ENCODE measurements at places on chromosomes 1 and 21.

DNA sequence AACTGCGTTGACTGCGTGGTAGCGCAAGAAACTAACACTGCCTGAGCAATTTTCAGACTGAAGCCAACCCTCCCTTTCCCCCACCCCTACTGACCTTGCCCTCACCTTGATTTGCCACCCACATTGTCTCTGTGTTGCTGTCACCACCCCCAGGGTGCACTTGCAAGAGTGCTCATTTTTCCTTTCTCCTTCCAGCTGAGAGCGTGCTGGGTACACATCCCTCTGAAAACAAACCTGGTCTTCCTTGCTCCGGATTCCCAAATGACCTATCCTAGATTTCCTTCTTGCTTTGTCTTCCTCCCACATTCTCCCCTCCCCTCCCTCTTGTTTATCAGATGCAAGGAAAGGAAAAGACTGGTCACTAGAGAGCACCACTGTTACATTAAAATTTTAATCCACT, 24.2 kb downstream of the MPZ start:
- DNase-seq, result no peak

DNA sequence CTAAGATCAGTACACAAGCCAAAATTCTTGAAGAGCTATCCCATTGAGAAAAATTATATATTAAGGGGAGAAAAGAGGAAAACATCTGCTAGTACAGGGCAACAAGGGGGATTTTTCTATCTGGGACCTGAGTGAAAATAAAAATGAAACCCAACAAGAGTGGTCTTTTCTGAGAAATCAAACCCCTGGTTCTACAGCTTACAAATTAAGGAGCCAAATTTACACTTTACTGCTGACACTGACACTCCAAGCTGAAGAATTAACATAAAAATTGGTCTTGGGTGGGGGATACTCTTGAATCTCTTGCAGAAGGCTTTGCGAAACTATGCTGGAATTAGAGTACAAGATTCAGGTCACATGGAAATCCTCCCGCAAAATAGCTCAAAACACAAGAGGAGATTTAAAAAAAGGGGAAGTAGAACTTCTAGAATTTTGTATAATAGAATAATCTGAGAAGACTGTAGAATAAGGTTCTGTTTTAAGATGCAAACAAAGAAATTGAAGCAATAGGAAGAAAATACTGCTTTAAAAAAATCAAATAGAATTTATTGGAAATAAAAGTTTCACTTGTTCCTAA, 32.1 kb upstream of the HSPA13 start:
- DNase-seq, result no peak

GRCh38 chr1:174535207-174535606, 87.4 kb downstream of the GPR52 start:
- no peak for DNase-seq

GRCh38 chr1:56547977-56548376, 31.4 kb downstream of the PLPP3 start:
- DNase-seq, result no peak

DNA sequence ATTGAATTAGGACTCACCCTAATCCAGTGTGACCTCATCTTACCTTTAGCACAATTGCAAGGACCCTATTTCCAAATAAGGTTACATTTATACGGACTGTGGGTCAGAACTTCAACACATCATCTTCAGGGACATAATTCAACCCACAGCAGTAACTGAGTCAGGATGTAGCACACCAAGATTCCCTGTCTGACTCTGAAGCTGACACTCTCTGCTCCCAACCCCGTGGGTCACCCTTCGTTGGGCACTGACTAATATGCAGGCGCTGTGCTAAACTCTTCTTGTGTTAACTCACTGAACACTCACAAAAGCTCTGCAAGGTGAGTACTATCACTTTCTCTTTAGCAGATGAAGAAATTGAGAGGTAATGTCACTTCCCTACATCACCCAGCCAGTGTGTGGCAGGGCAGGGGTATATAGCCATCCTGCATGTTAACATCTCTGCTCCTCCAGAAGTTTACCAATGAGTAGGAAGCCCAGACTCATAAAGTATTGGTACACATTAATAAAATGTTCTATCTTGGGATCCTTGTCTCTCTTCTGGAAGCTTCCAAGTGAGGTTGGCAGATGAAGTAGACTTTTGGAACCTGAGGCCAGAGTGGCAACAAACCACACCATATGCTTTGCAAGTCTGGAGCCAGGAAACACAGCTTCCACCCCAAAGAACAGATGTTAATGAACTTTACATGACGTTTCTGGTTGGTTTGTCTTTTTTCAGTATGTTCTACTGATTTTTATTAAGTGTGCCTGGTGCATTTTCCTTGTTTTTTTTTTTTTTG, 139.2 kb upstream of the KLHDC7A start:
- DNase-seq, result no peak

DNA sequence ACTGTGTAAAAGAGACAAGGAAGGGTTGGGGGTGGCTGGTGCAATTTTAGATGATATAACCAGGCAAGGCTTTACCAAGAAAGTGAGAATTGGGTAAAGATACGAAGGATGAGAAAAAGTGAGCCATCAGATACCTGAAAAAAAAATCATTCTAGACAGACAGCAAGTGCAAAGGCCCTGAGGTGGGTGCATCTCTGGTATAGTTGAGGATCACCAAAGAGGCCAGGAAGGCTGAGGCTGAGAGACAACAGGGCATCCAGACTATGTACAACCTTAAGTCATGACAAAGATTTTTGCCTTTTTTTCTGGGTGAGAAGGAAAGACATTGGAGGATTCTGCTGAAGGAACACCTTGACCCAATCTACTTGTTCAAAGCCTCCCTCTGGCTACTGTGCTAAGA, 29.9 kb downstream of the RXRG start:
- no peak for DNase-seq

- DNase-seq, result no peak
These were observed 12.7 kb downstream of the UTP11 start for GRCh38 chr1:38025233-38025632.

GRCh38 chr1:45430490-45430889, 60.5 kb downstream of the TESK2 start:
- DNase-seq, result no peak

DNA sequence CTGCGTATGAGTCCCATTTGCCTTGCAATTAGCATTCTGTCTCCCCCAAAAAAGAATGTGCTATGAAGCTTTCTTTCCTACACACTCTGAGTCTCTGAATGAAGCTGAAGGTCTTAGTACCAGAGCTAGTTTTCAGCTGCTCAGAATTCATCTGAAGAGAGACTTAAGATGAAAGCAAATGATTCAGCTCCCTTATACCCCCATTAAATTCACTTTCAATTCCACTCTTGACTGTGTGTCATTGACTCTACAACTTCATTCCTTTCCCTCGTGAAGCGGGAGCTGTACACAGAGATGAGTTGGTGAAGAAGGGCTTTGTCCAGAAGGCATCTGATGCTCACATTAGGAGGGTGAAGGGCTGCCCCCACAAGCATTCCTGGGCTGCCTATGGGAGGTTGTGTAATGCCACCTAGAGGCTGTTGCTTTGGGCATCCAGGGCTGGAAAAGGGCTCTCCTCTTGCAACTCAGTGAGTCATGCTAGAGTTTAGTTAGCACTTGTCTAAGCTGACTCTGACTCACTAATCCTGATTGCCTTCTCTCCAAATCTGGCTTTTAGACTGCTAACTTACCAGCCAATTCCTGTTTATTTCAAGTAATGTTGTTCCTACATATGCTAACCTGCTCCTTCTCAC, 1.8 kb downstream of the SPRR1B start:
- no peak for DNase-seq

- no peak for DNase-seq
These were observed 6.0 kb downstream of the CYB561D1 start for GRCh38 chr1:109499661-109500536.

DNA sequence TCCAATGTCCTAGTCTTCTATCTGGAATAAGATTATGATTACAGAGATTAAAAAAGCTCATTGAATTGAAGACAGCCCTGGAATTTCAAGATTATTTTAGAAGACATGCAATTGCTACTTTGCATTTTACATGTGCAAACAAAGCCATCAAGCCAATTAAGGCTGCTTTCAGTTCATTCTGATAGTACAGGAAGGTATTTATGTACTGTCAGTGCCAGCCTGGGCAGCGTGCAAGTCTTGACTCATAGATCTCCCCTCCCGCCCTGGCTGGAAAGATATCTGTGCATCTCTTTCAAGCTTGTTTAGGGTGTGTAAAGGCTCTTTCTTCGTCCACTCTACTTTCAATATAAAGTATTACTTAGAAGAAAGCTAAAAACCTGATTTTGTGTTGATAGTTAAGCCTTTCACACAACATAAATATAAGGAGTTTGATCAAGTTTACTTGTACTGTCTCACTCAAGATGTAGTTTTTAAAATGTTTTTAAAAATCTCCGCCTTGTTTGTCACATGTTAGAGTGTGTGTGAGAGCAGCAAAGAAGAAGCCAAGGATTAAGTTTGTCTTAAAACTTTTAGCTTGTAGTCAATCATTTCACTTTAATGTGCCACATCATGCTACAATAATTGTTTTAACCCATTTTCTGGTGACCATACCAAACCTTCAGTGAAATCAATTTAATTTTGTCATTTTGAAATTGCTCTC, 13.6 kb upstream of the LYPLAL1 start:
- DNase-seq, result no peak

DNA sequence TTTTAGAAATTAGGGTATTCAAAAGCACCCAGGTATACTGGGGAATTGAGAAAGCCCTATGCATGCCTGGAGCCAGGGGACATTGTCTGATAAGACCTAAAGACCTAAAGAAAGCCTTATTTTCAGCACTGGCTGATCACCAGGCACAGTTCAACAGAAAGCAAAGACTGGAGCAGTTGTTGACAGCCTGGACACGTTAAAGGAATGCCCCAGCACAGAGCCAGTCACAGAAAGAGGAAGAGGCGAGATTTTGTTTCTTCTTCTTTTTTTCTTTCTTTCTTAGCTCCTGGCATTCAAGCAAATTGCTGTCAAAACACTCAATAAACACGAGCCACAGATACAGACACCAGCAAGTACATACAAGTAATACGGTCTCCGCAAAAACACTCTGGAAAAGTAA, 40.4 kb downstream of the RNF187 start:
- no peak for DNase-seq

DNA sequence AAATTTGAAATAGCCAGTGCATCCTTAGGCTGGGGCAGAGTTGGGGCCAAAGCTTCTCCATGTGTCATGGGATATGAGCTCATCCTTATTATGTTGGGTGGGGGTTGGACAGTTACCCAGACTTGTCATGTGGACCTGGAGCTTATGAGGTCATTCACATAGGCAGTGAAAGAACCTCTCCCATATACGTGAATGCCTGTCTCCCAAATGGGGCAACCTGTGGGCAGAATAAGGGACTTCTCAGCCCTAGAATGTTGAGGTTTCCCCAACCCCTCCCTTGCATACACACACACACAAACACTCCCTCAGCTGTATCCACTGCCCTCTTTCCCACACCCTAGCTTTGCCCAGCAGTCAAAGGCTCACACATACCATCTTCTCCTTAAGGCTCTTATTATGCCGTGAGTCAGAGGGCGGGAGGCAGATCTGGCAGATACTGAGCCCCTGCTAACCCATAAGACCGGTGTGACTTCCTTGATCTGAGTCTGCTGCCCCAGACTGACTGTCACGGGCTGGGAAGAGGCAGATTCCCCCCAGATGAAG, 2.3 kb upstream of the IVL start:
- no peak for DNase-seq

DNA sequence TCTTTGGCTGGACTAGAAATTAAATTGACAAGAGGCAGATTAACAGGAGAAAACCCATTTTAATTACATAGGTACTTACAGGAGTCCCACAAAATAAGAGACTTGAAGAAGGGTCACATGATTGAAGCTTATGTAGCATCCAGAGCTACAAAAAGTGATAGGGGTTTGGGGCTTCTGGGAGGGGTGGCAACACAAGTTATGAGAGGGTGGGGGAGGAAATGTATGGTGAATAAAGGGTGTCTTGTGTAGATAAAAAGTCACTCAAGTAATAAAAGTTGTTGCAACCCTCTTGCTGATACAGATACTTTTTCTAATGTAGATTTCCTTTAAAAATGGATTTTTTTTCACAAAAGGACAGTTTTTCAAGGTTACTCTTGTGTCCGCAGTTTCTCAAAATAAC, 24.0 kb downstream of the USP25 start:
- DNase-seq, result no peak

- DNase-seq, result no peak
These were observed 30.5 kb downstream of the KRTAP20-3 start for GRCh38 chr21:30672985-30673650.

Measured in stimulated activated CD8-positive, alpha-beta memory T cell treated with anti-CD3 and anti-CD28 coated beads, Interleukin-4, amount 100 ng/mL, for 1 hour (primary cell).